ENCODE measurements at places on chromosomes 3 and 15. TPM values are rescaled to one million over a fixed set of nuclear protein-coding genes. Genes with fewer than 3 reads are reported as not detected.

The OCA2 gene
- total RNA-seq, result not detected

The MYZAP gene
- total RNA-seq, result 0.72 TPM

The RASGRP1 gene
- total RNA-seq, result not detected

GRCh38 chr15:56837273-56837672 lies 81.2 kb upstream of the TCF12 start:
- no peak for DNase-seq

GRCh38 chr3:124163689-124164088 lies 171.8 kb upstream of the ROPN1 start:
- no peak for DNase-seq

DNA sequence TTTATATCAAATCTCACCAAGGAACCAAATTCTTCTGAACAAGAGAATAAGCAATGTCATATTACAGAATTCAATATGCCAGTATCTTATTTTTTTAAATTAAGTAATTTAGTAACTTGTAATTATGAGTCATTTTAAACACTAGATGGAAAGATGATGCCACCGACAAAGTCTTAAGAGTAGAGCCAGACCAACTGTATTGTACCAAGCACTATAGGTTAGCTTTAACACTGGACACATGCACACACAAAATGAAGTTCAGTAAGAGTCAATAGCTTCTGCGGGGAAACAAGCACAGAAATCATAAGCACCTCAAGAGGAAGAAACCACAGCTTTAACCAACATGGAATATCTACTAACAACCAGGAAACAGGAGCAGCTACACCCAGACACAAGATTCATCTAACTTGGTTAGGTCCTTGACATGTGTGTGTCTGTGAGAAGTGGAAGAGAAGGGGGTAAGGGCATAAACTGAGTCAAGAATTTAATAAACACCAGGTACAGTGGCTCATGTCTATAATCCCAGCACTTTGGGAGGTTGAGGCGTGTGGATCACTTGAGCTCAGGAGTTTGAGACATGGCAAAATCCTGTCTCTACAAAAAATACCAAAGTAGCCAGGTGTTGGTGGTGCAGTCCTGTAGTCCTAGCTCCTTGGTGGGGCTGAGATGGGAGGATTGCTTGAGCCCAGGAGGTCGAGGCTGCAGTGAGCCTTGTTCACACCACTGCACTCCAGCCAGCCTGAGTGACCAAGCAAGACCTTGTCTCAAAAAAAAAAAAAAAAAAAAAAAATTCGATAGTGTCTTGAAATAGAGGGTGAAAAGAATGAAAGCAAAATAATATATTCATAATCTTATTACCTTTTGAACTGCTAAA lies 28.9 kb downstream of the DENND4A start:
- no peak for DNase-seq

Measured in SJSA1 (cell line).